Stimulated activated CD8-positive, alpha-beta memory T cell treated with anti-CD3 and anti-CD28 coated beads, Interleukin-7, amount 100 ng/mL, for 1 hour (primary cell): ENCODE measurements at places on chromosomes 5 and 9.

DNA sequence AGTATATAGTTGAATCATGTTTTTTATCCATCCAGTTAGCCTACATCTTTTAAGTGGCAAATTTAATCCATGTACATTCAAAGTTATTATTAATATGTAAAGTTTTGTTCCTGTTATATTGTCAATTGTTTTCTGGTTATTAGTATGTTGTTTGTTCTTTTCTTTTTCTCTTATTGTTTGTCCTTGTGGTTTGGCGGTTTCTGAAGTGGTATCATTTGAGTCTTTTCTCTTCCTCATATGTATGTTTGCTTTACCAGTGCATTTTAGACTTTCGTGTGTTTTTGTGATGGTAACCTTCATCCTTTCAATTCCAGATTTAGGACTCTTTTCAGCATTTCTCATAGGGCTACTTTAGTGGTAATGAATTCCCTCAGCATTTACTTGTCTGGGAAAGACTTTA lies 130.4 kb upstream of the RFX3 start:
- no peak for DNase-seq

DNA sequence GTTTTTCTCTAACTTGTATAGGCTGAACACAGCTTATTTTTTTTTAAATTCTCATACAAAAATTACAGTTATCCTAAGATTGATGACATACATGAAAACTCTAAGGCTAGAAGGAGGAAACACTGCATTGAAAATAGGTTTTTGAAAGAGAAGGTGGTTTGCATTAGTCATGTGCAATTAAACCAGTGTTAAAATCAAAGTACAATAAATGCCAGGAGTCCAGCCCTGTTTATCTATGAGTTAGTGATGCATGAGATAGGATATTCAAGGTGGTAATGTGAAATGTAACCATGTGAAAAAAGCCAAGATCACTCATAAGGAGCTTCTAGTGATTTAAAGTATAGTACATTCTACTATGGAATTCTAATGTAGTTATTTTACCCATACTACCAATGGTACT lies 444.9 kb upstream of the CYLC2 start:
- no peak for DNase-seq

DNA sequence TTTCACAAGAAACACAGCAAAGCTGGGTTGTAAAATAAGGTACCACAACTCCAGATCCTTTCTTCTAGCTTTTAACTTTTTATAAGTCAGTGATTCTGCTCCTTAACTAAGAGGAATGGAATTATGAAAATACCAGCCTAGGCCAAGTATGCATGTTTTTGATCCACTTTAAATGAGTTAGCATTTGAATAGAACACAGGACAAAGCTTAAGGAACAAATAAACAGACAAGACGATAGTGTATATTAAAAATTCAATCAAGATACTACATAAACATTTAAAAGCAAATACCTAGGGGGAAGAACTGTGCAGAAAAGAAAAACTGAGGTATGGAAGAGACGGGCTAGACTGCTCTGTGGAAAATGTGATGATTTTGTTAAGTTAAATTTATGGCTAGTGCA lies 200.7 kb downstream of the LURAP1L start:
- DNase-seq = no peak

DNA sequence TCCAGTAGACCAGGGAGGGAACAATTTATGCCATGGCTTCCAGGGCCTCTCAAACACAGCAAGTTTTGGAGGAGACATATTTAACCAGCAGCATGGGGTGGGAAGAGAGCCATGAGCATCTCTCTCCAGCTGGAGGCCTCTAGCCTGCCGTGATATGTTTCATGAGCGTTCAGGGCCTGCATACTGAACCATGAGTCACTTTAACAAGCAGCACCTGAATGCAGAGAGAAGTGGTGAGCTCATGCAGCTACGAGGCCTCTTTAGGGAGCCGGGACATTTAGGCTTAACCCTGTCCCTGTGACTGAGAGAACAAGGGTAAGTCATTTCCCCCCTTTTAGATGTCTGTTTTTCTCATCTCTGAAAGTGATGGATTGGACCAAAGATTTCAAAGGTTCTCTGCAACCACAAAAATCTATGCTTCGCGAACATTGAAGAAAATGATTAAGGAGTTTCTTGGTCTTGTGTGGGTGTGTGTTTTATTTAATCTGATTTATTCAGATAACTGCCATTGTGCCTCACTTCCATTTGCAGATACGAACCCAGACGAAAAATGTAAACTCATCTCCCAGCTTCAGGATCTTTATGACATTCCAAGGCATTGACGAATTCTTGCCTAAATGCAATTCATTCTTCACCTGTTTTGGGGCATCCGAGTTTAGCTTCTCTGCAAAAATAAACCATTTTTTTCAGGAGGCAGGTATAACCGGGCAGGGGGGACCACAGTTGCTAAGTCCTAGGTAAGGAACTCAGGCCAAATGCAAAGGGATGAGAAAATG lies 157.0 kb downstream of the GABBR2 start:
- DNase-seq = no peak

DNA sequence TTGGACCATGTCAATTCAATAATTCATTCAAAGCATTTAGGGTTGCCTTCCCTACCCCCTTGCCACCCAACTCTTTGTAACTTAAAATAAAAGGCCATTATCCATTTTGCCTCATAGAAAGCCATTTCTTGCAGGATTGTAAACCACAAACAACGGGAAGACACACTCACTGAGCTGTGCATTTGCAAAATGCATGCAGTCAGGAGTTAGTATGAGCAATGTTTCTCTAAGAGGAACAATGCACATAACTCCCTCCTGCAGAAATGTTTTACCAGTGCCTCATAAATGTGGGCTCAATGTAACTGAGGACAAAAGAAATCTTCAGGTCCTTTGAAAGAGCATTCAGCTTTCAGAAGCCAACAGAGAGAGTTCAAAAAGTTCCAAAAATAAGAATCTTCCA lies 98.5 kb upstream of the ABCA1 start:
- no peak for DNase-seq

DNA sequence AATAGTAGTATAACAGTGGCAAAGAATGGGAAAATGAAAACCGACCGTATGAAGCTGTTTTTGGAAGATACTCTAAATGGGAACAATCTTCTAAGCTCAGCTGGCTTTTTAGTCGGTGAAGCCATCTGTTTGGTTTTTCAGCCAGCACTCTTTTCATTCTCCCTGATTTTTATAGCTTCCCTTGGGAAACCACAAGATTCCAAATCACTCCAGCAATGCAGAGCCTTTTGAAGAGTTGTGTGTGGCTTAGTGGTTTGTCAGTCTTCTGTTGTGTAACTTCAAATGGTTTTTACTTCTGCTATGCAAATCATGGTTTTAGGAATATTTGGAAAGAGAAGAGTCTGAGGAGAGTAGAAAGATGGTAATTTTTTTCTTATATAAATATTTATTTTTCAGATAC lies 180.7 kb downstream of the KDM4C start:
- DNase-seq = no peak

GRCh38 chr9:129334105-129334935 lies 156.3 kb upstream of the IER5L start:
- no peak for DNase-seq

- DNase-seq = no peak
Measured at GRCh38 chr5:120405286-120405864, 58.7 kb upstream of the PRR16 start.

DNA sequence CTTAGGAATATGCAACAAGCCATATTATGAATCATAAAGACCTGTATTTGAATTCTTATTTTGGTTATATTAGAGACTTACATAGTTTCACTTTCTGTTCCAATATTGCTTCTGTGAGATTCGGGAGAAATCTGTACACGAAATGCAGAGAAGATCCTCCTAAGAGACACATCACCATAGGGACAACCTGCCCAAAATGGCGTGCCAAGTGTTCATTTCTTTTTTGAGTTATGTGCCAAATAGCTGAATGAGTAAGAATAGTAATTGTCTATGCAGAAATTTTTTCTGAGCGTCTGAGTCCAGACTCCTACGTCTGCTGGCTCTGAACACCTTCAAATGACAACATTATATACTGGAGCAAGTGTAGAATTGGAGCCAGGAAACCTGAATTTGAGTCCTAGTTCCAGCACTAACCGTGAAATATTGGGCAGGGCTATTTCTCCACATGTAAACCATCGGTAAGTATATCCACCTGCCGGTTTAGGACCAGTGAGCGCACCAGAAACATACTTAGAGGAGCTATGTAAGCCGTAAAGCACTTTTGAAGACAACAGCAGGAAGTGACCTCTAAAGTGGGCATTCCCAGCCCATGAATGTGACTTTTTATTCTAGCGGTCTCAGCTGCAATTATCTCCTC lies 163.9 kb upstream of the DMRT1 start:
- no peak for DNase-seq

DNA sequence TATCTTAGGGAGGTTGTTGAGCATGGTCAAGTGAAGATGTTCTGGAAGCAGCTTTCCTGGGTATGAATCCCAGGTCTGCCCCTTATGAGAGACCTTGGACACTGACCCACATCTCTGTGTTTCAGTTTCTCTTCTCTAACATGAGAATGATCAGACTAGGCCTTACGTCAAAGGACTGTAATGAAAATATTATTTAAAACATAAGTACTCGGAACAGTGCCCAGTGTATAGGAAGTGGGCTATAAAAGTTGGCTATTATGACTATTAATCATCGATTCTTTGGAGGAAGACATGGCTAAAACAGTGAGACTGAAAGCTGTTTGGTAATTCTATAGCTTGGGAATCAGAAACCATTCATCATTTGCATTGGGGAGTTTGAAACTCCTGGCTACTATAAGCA lies 65.3 kb upstream of the MYO10 start:
- no peak for DNase-seq

DNA sequence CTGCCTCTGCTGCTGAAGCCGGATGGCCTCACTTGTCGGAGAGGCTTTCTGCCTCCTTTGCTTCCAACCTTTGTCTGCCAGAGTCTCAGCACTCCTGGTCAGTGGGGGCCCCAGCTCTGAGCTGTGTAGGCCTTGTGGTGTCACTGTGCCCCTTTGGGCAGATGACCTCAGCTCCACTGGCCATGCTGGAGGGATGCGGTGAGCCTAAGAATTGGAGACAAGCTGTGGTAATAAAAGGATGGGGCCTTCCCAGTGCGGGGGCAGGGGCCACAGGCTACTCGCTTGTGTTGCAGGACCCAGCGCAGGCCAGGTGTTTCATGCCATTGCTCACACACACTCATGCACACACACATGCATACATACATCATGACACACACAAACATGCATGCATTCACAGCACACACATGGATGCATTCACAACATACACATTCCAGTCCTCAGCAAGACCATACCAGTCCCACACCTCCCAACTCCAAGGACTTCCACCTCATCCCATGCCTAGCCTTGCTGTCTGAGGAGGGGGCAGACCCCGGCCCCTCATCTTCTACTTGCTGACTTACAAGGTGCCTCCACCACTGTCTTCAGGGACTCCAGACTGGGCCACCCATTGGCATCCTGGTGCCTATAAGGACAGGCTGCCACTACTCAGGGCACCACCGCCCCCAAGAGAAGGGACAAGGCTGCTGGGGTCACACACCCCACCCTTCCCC lies 237.7 kb downstream of the SYK start:
- DNase-seq = no peak

GRCh38 chr5:40141896-40142295 lies 537.8 kb upstream of the PTGER4 start:
- no peak for DNase-seq

DNA sequence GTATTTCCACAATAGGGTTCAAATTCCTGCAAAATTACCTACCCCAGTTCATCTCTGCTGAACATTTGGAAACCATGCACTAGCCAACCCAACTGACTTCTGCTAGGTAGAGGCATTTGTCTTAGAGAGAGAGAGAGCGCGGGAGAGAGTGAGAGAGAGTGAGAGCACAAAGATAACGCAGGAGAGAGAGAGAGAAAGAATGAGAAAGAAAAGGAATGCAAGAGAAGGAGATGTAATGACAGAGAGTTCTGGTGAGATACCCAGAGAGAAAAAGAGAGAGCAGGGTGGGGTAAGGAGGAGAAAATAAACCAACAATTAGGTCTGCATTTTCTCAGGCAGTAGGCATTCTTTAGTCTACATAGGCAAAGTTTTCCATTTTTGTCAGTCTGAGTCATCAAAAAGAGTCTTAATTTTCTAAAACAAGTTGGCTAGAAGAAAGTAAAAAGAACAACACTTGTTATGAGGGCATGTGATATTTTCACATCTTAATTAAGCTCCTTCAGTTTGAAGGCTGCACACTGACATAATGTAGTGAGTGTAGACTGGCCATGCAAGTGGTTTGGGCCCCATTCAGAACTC lies 98.2 kb downstream of the MAP1B start:
- DNase-seq = no peak

DNA sequence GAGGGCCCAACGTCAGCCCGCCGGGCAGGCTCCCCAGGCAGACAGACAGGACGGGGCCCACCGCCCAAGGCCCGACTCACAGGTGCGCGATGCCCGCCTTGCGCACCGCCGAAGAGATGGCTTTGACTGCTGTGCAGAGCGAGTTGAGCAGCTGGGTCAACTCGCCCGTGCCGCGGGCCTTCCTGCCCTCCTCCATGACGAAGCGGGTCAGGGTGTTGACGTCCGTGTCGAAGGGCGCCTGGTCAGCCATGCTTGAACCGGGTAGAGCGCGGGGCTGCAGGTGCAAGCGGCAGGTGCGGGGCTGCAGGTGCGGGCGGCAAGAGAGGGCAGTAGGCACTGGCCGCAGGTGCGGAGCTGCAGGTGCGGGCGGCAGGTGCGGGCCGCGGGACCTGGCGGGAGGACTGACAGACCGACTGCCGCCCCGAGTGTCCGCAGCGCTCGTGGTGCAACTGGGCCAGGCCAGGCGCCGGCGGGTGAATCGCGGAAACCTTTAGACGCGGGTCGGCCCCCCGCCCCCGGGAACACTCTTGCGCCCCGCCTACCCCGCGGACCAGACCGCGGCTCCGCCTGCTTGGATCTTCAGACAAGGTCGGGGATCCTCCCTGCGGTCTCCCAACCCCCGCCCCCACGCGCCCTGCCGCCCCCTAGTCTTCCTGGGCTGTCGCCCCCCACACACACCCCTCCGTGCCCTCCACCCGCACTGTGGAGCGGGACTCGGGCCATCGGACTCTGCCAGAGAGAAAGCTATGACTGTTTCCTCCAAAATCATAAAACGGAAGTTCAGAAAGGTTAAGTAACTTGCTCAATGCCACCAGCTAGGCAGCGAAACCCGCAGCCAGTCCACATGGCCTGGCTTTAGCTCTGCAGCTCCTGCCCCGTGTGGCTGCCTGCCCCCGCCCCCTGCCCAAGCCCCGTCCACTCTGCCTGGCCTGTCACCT lies at the start of gene FBP1:
Gene FBP1, minus strand, starts transcription at position 458 of the 938 bp plus-strand sequence. Its CDS starts 208 bp downstream, at position 250.
- DNase-seq = no peak

- DNase-seq = no peak
Measured at GRCh38 chr9:128638580-128638979, 18.1 kb downstream of the DYNC2I2 start.

GRCh38 chr5:143311428-143311827 lies 92.1 kb downstream of the NR3C1 start:
- DNase-seq = no peak
